ENCODE measurements at places on chromosomes 12 and 14.

- no peak for DNase-seq
Observed at GRCh38 chr12:98998697-98999299, 353.7 kb downstream of the APAF1 start.

DNA sequence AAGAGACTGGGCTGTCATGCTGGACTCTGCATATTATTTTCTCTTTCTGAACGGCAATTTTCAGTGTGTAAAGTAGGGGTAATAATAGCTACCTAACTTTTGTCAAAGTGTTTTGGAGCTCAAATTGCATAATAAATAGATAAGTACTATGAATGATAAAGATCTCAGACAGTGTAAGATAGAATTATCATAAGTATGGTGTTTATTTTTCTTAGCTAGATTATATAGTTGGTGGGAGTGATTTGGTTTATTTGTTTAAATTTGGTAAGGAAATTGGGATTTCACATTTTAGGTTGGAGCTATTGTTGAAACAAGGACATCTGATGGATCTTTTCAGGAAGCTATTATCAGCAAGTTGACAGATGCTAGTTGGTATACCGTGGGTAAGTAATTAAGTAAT is 7.4 kb downstream of the ARID4A start:
- DNase-seq = no peak

DNA sequence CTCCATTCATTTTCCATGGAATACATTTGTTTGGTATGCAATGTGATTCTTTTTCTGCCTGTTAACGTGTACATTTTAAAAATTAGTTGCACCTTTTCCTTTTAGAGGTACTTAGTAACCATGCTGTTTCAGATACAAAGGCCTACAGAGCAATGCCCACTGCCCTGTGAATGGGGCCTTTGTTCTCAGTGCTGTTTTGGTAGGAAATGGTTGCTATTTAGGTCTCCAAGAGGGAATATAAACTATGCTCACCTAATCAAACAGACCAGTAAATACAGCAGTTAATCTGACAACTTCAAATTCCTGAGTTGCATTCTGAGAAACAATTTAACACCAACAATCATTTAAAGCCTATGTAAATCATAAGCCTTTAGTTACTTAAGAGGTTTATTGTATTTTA is 188.7 kb downstream of the BCAT1 start:
- DNase-seq = no peak

GRCh38 chr14:99732436-99733210 is 48.5 kb downstream of the CYP46A1 start:
- DNase-seq = no peak

- no peak for DNase-seq
Observed at GRCh38 chr12:93621986-93622385, 49.5 kb downstream of the SOCS2 start.

GRCh38 chr14:32702562-32702961 is 236.1 kb upstream of the NPAS3 start:
- no peak for DNase-seq

DNA sequence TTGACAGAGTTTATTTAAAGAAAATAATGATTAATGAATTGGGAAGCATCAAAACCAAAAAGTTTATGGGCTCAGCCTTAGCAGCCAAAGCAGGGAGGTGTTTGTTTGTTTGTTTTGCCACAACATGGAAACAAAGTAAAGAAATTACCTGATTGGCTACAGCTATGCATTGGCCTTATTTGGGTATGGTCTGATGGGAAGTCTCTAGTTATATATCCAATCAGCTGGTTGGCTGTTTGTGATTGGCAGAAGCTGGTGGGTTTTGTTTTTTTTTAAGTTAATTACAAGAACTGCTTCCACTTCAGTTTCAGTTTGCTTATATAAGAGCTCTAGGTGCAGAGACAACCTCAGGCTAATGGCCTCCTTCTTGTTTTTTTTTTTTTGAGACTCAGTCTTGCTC is 4.6 kb upstream of the LEMD3 start:
- DNase-seq = no peak

GRCh38 chr14:90632451-90632850 is 183.8 kb downstream of the TTC7B start:
- no peak for DNase-seq

DNA sequence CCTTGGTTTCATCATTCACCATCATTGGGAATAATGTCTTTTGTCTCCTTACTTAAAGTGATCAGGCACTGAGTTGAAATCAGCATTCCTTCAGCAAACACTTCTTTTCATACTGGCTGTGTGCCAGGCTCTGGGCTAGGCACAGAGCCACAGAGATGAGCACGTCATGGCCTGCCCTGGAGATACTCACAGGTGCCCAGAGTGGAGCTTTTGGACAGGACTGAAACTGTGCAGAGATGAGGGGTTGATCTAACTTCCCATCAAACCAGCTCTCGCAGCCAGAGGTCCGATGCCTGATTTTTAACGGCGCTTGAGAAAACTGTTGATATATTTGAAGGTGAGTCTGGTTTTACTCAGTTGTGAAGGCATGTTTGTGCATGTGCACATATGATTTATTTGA is 43.1 kb downstream of the CACNA1C start:
- DNase-seq = no peak

- DNase-seq = no peak
Observed at GRCh38 chr14:34843011-34843554, 32.1 kb downstream of the BAZ1A start.

DNA sequence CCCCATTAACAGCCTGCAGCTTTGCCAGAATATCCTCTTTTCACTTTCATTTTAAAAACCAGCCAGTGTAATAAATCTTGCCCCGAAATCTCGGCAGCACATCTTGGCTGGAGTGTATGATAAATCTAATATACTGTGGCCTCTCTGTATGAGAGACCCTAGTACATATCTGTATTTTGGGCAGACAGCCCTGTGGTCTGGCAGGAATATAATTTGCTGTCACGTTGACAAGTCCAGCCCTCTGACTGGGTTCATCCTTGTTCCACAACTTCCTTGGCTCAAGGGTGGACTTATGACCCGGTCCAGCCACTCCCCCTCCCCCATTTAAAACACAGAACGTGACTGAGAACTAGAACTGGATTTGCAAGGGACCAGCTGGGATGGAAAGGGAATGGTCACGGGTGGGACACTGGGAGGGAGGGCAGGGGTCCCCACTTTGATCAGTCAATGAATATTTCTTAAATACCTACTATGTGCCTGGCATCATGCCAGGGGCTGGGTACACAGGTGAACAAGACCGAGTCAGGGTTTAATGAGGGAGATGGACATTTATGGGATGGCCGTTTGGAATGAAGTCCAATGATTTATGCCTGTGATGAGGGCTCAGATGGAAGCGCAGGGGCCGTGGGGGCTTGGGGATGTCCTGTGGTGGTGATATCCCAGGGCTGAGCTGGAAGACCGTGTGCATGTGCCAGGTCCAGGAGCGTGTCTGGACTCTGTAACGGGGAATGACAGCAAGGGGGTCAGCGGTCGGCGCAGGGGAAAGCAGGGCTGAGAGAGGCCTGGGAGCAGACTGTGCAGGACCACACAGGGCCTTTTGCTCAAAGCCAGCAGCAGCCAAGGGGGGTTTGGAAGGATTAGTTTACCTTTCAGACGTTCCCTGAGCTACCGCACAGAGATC is 190.5 kb downstream of the PHETA1 start:
- DNase-seq = no peak

DNA sequence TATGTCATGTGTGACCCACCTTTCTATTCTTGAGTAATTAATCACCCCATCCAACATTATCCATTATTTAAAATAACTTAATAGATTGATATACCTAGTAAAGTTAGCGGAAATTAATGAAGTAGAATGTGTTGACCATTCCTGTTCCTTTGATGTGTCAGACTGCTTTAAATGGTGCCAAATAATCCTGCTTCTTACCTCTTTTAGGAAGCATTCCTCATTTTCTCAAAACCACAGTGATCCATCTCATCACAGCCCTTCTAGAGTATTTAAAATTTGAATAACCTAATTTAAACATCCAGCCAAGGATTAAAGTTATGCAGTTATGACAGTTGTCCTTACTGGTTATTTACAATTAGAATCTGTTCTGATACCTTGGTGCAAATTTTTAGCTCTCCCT is 6.9 kb downstream of the MGAT4C start:
- DNase-seq = no peak

DNA sequence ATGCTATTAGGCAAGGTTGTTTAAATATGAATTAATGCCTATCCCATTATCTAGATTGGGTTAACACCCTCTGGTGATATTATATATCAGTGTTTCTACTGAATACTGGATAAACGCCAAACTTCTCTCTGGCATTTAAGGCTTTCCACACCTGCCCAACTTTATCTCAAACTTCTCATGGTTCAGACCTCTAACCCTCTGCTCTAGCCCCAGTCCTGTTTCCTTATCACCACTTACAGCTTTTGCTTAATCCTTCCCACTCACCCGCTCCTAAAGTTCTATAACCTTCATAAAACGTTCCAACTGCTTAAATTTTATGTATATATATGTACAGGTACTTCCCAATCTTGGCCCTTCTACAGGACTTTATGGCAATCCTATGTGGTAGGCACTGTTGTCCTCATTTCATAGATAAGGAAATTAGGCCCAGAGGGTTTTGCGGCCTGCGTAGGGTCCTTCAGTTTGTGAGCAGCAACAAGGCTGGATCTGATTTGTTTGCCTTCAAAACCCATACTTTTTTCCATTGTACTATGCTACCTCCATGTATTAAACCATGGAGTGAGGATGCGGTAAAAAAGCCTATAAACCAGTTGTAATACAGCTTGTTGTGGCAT is 1.2 kb downstream of the LPCAT3 start:
- DNase-seq = no peak

GRCh38 chr14:66104486-66104885 is 381.7 kb upstream of the CCDC196 start:
- no peak for DNase-seq

DNA sequence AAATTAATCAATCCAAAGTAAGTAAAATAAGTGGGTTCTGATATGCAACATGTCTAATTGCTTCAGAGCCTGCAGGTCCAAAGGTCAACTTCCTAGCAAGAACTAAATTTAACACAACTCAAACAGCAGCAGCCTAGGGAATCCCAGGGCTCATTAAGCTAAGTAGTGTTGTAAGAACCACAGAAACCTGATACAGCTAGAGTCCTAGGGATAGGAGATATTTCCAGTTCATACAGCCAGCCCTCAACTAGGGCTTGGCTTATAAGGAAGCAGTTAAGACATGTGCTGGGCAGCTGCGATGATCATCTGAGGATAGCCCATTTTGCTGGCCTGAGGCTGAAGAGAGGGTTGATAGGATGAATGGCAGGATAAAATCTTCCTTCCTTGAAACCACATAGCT is at the start of gene OR4Q3:
TSS of gene OR4Q3 (plus strand) at position 316 of the 400 bp plus-strand sequence.
- no peak for DNase-seq

DNA sequence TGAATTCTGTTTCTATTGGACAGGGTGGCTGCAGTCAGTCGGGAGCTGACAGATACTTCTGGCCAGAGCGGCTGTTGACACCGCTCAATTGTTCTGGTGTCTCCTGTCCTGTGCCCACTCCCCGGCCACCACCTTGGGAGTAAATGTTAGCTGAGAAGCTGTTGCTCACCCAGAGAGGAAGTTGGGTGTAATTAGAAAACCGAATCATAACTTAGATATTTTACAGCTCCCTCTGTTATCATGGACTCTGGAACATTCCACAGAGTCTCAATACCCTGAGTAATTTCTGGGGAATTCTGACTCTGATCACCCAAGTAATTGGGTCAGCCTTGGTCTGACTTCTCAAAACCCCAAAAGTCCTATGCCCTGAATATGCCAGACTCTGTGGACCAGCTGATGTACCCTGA is 58.3 kb upstream of the RFLNA start:
- no peak for DNase-seq

DNA sequence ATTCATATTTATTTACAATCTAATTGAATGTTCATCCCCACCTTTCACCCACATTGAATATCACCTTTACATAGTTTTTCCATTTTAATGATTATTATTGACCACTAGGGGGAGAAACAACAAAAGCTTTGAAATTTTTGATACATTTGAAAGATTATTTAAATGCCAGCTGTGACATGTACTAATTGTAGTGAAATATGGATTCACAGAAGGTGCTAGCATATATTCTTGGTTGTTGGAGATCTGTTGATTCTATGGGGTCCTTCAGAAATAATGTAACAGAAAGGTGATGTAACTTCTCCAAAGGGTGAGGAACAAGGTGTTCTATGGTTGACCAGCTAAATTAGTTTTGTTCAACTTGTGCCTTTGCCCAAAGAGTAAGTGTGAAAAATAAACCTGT is 22.4 kb upstream of the GPR33 start:
- no peak for DNase-seq

DNA sequence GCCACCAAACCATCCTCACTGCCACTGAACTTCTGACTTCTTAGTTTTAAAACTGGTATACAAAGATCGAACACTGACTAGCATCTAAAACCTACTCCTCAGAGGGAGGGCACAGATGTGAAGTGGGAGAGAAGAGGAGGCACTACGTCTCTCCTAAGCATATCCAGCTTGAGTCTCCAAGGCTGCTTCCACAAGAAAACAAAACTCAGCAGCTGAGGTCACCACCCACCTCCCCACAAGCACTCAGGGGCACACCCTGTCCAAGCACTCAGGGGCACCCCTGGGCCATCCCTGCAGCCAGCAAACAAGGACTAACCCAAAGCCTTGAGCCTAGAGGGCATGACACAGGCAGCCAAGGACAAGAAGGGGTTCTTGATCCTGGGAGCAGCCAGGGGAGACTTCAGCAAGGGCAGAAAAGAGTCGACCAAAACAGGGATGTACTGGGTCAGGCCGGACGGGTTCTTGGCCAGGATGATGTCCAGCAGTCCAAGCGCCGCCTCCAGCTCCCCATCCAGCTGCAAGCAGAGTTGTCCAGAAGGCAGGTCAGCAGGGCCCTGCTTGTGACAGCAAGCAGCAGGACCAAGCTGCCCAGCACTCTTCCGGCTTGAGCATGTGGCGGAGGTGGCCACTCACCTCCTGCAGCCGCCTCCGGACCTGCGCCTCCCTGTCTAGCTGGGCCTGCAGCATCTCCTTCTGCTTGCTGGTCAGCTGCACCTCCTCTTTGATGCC is 34.8 kb downstream of the GCN1 start:
- DNase-seq = no peak

GRCh38 chr12:53224897-53225634 is 6.9 kb downstream of the RARG start:
- no peak for DNase-seq

DNA sequence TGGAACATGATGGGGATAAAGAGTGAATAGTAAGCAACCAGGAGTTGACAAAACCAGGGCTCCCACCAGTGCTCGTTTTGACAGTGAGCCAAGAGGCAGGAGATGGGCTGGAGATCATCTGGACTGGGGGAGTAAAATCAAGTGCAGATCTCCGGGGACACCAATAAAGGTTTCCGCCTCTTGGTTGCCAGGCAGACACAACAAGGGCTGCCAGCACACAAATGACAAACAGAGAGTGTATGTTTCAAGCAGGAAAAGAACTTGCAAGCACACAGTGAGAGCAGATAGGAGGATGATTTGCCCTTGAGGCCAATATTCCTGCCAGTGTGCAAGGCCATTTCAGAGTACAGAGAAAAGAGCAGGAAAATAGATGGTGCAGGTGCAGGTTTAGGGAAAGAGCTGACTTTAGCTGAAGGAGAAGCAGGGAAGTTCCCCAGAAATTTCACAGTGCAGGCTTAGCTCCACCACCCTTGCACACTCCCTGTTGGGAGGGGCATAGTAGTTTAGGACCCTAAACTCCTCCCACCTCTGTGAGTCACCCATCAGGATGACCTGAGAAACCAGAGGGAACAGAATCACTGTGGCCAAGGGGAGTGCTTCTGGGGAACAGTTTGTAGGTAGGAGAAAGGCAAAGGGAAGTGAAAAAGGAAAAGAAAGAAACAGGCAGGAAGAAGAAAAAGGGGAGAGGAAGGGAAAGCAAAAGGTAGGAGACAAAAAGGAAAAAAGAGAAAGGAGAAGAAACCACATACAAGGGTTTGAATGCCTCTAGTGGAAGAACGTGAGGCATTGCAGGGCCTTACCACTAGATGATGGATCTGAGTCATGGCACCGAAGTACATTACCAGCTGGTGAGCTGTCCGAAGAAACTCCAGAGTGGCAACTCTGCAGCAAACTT is 404.4 kb downstream of the SLC6A15 start:
- DNase-seq = no peak

All from natural killer cell (primary cell).